Hematopoietic multipotent progenitor cell treated with erythropoietin and hydrocortisone succinate and interleukin-3 and kit ligand, for 4 days (in vitro differentiated cells): ENCODE measurements at places on chromosomes 2 and 18.

GRCh38 chr2:177052471-177052870 is 160.1 kb upstream of the HNRNPA3 start:
- no peak for DNase-seq

GRCh38 chr18:59893971-59894370 is 5.8 kb upstream of the PMAIP1 start:
- DNase-seq = no peak

DNA sequence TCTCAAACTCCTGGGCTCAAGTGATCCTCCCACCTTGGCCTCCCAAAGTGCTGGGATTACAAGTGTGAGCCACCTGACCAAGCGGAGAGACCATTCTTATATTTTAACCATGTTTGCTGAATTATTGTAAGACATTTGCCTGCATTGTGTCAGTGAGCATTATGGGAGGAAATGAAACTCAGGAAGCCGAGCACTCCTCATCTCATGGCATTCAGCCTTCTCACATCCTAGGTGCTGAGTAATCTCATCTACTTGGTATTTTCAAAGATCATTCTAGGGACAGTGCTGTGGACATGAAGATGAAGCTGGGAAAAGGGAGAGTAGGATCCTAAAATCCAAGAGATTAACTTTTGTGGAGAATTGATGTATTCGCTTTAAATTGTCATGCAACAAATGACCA is 66.1 kb downstream of the NAPG start:
- DNase-seq = no peak

DNA sequence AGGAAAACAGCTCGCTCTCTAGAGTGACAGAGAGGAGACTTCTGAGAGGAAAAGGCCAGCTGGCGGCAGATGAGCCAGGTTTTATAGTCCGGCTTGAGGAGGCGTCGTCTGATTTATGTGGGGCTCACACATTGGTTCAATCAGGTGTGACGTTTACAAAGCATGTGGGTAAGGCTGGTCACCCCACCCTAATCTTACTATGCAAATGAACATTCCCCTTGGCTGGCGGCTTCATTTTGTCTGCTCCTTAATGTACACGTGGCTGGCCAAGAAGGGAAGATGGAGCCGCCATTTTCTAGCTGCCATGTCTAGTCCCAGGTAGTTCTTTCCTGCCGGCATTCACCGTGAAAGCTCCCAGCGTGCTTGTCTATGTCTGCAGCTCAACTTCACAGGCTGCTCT is 299.1 kb upstream of the SPRED2 start:
- DNase-seq = no peak

DNA sequence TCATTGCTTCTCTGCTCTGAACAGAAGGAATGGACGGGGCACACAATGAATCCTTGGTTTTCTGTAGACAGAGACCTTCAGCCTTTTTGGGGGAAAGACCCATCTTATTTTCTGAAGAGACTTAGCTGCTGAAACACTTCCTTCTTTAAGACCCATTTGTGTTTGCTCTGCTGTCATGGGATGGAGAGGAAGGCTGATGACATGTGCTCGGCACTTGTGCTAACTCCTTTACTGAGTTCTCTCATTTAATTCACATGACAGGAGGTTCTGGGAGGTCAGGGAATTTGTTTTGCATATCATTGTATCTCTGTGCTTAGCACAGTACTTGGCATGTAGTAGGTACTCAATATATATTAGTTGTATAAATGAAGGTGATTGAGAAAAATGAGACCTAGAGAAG is 39.0 kb downstream of the OXER1 start:
- no peak for DNase-seq

- peak; percentile 29 for DNase-seq
Measured at GRCh38 chr2:85053802-85054201, 79.4 kb upstream of the TCF7L1 start.

DNA sequence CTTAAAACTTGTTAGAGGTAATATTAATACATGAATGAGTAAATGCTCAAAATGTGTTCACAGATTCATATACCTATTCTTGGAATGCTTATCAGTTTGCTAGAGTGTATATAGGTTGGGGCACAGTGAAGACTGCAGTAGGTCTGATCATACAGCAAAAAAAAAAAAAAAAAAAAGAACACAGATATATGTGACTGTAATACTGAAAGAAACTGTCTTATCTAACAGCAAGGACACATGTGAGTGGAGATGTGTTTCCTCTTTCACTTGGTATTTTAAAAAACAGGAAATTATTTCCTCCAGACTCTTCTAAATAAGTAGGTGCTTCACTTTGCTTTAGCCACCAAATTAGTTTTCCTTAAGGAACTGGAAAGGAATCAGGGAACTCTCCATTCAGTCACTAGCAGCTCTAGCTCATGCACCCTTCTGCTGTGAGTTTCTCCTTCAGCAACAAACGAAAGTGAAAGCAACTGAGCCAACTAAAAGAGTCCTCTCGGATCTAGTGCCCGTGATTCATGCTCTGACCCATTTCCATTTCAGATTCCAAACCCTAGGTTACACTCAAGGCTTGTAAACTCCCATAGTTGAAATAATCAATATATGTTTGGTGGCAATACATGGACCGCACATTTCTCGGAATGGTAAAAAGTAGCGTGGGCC is 98.5 kb downstream of the DSEL start:
- peak; percentile 63 for DNase-seq

DNA sequence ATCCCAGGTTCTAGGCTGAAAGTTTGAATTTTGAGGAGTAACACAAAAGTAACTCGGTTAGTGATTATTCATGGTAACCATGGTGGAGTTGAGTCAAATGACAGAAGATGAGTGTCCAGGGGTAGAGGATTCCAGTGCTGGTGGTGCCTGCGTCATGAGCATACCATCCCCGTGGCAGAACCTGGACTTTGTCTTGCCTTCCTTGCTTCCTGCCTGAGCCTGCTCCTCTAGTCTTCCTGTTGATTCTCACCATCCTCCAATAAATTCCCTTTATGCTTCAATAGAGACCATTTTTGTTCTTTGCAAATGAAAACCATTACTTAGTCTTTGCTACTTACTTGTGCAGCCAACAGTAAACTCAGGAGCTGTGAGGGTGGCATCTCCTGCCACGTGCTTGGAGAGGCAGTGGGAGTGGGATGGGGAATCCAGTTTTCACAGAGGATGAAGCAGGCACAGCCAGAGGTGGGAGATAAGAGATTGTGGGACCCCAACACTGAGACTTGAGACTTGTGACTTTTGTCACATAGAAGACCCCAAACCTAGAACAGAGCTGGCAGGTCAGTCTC is 4.1 kb upstream of the YES1 start:
- DNase-seq = no peak

GRCh38 chr2:197339016-197339415 is 28.4 kb upstream of the ANKRD44 start:
- DNase-seq = no peak

GRCh38 chr2:73283545-73284295 is 558 bp downstream of the FBXO41 start:
- peak; percentile 49 for DNase-seq

DNA sequence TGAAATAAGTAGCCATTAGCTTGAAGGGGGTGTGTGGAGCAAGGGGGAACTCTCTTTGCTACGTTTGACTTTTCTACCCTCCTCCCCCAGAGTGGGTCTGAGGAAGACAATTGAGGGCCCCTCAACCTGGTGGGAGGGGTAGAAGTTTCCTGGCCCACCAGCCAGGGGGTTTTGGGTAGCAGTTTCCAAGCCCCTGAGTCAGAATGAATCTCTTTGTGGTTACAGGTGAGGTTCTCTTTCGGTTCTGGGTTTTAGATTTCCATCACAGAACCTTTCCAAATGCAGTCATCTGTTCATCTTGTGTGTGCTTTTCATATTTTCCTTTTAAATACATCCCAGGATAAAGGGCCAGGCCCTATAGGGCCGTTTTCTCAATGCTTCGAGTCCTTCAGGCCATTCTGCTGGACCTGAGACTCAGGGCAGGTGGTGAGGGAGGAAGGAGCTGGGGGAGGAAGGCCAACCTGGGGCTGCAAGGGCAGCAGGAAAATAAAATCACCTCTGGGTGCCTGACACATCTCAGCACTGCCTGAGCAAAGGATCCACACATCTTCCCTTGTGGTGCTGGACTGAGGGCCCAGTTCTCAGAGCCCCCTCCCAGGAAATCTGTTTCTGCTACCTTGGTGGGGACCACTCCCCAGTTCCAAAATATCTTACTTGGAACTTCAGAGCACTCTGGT is 4.7 kb downstream of the LBH start:
- no peak for DNase-seq

DNA sequence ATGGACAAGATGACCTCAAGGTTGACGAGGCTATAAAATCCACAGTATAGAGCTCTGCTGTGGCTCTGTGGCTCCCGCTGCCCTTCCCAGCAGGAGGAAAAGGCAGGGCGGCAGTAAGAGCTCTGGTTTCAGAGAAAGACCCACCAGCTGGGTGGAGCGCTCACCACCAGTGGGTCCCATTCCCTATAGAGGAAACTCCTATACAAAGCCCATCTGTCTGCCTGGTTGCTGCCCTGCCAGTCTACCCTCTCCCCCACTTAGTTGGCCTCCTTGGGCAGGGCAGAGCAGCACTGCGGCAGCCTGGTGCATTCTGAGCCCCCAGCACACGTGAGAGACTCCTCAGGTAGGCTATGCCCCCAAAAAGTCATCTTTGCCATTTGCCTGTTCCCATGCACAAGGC is 26.5 kb downstream of the TNS1 start:
- DNase-seq = no peak

GRCh38 chr2:12613137-12613835 is 103.5 kb upstream of the TRIB2 start:
- DNase-seq = no peak

- peak; percentile 20 for DNase-seq
Measured at GRCh38 chr2:111100765-111101162, 19.9 kb upstream of the BCL2L11 start.

DNA sequence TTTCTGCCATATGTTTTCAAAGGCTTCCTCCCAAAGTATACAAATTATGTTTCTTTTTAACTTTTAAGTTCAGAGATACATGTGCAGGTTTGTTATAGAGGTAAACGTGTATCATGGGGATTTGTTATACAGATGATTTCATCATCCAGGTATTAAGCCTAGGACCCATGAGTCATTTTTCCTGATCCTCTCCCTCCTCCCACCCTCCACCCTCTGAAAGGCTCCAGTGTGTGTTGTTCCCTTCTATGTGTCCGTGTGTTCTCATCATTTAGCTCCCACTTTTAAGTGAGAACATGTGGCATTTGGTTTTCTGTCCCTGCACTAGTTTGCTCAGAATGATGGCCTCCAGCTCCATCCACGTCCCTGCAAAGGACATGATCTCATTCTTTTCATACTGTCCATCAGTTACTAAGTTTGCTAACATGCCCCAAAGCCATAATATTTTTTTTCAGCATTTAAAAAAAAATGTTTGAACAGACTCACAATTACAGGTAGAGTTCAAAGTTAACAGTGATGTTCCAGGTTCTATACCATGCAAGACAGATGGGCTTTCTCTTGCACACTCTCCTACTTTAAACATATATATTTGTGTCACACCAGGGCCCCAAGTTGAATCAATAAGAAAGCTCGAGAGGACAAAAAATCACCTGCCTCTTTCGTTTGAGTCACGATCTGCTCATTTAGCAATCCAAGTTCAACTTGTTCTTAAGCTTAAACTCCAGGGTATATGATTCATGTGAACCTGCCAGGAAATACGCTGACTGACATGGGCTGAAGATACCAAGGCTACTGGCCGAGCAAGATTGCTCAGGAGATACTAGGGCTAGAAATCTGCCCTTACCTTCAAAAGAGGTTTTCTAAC is 77.6 kb downstream of the AP1S3 start:
- DNase-seq = no peak

DNA sequence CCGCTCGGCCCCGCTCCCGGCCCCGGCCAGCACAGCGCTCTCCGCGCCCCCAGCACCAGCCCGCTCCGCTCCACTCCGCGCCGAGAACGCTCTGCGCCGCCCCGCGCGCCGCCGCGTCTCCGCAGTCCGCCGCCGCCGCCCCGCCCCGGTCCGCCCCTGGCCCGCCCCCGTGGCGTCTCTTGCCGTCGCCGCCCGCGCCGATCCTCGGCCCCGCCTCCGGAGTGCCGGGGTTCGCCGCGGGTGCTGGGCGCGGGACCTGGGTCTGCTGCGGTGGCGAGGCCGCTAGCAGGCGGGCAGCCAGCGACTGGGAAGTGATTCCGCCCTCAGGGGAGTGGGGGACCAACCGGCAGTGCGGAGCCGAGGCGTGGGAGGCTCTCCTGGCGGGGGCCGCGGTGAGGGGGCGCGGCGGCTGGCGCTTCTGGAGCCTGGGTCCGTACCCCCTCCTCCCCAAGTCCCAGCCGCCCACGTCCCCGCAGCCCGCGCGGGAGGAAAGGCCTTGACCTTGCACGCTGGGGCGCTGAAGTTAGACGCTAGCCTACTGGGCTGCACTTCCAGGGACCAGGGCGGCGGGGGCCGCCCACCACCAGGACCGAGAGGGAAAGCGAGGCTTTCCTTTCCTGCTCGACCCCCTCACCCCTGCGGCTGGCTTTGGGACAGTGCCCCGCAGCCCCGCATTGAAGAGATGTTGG is at the start of gene HS6ST1:
Gene HS6ST1, minus strand, starts transcription at position 93 of the 689 bp plus-strand sequence. CDS start 305 bp downstream, outside the sequence.
- DNase-seq = peak; percentile 93

DNA sequence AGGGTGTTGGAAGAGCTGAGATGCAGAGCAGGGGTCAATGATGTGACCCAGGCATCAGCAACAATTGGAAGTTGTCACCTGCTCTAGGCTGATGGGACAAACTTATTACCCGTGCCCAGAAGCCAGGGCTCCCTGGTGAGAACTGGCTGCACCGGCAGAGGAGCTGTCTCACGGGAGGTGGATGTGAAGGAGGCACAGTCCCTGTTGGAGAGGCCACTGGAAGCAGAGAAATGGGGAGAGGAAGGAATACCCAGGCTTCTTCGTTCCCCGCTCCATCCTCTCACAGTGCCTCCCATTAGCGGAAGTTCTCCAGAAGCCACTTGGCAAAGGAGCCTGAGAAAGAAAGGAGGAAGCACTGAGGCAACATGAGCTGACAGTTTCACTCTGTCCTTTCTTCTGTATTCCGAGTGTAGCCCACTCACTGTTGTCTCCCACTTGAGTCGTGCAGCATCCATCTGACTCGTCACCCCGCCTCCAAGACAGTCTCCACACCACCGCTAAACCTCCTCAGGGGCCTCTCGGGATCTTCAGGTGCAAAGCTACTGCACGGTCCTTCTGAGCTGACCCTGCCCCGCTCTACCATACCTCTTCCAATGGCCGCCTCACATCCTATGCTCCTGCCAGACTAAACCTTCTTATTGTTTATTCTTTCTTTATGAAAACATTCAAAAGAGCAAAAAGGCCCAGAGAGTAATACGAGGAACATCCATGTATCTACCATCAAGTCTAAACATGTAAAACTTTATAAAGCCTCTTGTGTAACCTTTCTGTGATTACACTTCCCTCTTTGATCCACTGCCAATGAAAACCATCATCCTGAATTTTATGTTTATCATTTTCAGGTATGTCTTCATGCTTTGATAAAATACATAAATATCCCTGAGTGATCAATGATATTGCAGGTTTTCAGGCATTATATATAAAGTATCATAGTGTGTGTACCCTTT is 19.1 kb upstream of the AFTPH start:
- no peak for DNase-seq

GRCh38 chr2:18119883-18120282 is 241.4 kb downstream of the KCNS3 start:
- DNase-seq = no peak

- DNase-seq = no peak
Measured at GRCh38 chr2:37827455-37827854, 97.6 kb upstream of the RMDN2 start.

GRCh38 chr2:226971770-226972169 is 135.9 kb downstream of the RHBDD1 start:
- DNase-seq = no peak
